NCI-H1048 (cell line): ENCODE measurements at places on chromosomes 3 and 15.

GRCh38 chr3:71857956-71858355 lies 73.0 kb upstream of the PROK2 start:
- no peak for DNase-seq

DNA sequence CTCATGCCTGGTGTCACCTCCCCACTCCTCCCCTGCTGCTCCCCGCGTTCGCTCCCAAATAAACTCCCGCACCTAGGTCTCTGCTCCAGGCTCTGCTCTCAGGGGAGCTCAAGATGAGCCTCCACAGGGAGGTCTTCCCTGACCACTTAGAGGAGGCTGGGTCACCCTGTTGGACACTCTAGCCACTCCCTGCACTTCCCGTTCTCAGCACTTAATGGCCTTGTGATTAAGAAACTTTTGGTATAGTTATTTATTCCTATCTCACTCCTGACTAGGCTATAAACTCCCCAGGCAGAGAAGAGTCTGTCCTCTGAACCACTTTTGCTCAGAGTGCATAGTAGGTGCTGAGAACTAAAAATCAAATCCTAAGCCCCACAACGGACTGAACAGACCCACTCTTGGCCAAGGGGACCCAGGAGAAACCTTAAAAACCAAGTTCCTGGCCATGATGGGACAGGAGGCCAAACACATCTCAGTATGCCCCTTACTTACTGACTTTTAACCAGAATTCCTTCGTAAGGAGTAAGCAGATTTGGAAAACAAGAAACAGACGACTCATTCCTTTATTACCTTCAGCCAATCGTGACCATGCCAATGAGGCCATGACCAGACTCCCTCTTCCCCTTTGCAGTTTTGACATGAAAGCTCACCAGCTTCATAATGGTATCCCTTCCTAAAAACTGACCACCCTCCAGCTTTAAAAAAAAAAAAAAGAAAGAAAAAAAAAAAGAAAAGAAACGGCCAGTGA lies 69.0 kb upstream of the HRH1 start:
- no peak for DNase-seq

DNA sequence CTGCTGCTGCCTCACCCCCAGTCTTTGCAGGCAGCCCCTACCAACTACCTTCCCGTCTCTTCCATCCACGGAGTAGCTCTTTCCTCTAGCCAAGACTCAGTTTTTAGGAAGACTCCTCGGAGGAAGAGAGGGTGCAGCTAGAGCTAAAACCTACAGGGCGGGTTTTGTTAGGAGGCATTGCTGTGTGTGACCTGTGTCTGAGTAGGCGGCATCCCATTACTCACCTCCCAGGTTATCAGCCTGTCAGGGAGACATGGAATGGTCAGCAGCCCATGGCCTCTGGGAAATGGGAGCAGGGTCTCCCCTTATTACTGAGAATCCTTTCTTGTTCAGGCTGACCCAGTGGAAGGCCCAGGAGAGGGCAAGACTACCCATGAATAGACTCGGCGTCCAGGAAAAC lies 43.8 kb upstream of the FGD5 start:
- DNase-seq = no peak

DNA sequence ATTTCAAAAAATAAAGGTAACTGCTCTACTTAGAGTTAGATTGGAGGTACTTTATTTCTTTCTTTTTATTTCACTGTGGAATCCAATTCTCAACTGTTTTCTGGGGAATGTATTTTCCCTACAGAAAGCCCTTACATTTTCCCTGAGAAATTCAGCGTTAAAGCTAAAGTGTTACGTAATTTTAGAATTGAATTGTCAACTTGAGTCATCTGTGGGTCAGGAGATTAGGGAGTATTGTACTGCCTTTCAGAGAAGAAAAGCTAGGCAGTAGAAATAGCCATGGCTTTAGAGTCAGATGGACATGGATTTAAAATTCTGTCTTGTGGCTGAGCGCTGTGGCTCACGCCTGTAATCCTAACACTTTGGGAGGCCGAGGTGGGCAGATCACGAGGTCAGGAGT lies 728.6 kb downstream of the ROBO1 start:
- no peak for DNase-seq

GRCh38 chr3:117695321-117695720 lies 985.7 kb downstream of the TUSC7 start:
- DNase-seq = no peak

DNA sequence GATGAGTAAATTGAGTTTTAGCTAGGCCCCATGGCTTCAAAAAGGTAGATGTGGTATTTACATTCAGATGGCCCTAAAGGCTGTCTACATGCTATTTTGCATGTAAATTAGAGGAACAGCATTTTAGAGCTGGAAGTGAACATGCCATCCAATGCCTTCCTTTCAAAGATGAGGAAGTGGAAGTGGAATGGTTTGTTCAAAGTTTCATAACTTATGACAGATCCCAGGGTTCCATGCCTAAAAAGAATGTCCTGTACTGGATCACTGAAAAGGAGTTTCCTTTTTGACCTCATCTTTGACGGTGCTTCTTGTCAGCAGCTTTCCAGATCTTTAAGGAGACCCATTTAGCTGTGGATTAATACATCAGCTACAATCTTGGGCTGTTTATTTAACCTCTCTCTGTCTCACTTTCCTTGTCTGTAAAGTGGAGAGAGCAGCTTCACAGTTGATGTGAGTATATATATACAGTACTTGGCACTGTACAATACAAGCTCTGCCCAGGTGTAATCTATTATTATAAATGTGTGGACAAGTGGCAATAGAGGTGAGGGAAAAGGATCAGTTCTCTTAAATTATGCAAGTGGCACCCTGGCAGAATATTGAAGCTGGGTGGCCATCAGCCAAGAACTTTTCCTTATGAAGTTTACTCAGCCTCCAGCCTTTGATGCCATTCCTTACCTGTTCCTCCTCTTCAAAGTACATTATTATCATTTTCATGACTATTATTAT lies 68.7 kb upstream of the GOLGA8B start:
- DNase-seq = no peak

- no peak for DNase-seq
These were observed 27.4 kb upstream of the FOXB1 start for GRCh38 chr15:59976480-59977271.

GRCh38 chr3:72830452-72831223 lies 17.6 kb downstream of the SHQ1 start:
- DNase-seq = no peak

DNA sequence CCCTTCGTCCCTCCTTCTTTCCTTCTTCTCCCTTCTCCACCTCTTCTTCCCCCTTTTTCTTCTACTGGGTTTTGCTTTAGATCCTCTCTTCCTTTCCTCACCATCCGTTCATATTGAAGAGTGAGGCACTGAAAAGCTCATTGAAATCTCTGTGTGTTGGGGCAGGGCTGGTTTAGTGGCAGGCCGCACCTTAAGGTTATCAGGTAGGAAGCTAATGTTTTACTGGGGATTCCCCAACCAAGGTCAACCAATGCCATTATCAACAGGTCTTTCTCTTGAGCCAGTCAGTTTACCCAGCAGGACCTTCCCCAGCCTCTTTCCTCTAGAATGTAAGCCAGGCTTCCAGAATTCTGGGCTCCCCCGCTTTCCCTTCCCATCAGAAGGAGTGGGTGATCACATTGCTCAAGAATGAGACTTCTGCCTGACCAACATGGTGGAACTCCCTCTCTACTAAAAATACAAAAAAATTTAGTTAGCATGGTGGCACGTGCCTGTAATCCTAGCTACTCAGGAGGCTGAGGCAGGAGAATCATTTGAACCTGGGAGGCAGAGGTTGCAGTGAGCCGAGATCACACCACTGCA lies 11.5 kb upstream of the VPS8 start:
- no peak for DNase-seq

- DNase-seq = no peak
These were observed at the start of gene EIF4E3 for GRCh38 chr3:71725271-71725991. TSS of gene EIF4E3 (minus strand) at chr3:71725402. CDS start at chr3:71725367, 35 bp downstream.

DNA sequence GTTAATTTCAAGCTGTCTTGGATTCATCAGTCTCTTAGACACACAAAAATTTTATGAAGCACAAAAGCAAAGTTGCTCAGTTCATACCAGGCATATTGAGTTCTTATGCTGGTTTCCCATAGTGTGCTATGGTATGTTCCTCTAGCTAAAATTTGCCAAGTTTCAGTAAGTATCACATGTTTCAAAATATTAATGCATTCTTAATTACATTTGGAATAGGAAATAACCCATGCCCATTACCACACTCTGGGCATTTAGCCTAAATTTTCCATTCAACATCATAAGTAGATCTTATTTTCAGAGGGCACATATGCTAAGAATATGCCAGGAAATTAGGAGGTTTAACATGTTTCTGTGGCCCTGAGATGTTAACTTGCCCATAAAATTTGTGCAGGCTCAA lies 289.9 kb downstream of the SHOX2 start:
- DNase-seq = no peak

GRCh38 chr3:53721187-53722119 lies 124.8 kb downstream of the CHDH start:
- DNase-seq = no peak

DNA sequence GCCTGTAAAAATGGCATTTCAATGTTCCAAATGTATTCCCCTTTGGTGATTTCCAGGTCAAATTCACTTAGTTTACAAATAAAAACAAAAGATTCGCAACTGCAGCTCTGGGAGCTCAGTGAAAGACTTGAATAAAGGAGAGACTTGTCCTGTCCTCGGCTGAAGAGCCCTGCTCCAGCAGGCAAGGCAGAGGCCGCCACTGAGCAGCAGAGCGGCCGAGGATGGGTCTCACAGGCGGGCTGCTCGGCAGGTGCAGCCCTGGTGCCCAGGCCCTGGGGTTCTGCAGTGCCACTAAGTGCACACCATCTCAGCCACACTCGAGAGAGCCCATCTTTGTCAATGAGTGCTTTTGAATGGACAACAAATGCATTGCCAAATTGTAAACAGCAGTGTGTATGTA lies 856.2 kb downstream of the AGBL1 start:
- no peak for DNase-seq

GRCh38 chr3:139310474-139310933 lies 33.3 kb upstream of the MRPS22 start:
- no peak for DNase-seq

DNA sequence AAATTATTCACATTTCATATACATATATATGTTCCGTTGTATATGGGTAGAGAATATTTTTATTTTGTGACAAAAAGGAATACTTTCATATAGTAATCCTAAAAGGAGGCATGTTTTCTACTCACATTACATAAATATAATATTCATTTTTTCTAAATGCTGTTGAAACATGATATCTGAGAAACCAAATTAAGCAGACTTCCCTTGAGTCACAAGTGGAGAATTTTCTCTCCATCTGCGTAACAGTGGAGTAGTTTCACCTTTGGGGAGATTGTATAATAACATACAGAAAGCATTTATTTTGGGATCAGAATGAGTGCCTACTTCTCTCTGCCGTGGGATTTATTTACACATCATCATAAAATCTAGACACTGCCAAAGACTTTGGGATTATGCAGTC lies 849.8 kb downstream of the NSUN3 start:
- DNase-seq = no peak

DNA sequence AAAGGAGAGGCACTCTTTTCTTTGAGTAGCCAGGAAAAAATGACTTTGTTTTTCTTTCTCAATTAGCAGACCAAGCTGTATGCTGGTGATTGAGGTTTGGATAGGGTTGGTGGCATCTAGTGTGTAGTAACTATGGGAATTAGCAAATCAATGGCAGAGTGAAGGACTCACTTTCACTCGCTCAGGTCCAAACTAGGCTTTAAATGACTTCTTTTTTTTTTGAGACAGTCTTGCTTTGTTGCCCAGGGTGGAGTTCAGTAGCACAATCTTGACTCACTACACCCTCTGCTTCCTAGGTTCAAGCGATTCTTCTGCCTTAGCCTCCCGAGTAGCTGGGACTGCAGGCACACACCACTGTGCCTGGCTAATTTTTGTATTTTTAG lies 35.9 kb downstream of the PRKCI start:
- no peak for DNase-seq

GRCh38 chr3:123713211-123713610 lies 128.4 kb upstream of the HACD2 start:
- DNase-seq = no peak

- no peak for DNase-seq
These were observed 121.6 kb upstream of the EIF1B start for GRCh38 chr3:40187945-40188344.

DNA sequence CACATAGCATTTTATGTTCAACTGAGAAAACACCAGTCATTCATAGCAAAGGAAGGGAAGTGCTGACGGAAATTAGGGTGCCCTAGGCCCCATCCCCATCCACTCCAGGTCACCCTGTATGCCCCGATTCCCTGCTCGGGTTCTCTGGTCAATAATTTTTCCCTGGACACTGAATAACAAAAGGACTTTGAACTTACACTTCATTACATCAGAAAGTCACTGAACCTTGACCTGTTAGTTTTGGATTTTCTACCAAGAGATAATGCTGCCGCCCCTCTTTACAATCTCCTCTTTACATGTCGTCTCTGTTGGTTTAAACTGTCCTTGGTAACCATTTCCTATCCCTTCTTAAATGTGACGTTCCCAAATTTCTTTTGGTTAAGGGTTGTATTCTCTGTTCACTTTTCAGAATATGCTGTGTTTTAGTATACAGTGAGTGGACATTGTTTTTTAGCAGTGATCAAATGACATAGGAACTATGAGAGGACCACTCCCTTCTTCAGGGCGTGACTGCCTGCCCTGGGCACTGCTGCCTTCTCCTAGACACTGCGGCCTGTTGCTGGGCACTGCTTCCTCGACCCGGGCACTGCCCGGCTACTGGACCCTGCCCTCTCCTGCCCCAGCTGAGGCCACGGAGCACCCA lies 13.6 kb upstream of the AHSG start:
- no peak for DNase-seq

GRCh38 chr3:184639351-184639750 lies 72.5 kb downstream of the MAGEF1 start:
- no peak for DNase-seq

GRCh38 chr3:154642145-154642544 lies 212.2 kb upstream of the GPR149 start:
- DNase-seq = no peak

DNA sequence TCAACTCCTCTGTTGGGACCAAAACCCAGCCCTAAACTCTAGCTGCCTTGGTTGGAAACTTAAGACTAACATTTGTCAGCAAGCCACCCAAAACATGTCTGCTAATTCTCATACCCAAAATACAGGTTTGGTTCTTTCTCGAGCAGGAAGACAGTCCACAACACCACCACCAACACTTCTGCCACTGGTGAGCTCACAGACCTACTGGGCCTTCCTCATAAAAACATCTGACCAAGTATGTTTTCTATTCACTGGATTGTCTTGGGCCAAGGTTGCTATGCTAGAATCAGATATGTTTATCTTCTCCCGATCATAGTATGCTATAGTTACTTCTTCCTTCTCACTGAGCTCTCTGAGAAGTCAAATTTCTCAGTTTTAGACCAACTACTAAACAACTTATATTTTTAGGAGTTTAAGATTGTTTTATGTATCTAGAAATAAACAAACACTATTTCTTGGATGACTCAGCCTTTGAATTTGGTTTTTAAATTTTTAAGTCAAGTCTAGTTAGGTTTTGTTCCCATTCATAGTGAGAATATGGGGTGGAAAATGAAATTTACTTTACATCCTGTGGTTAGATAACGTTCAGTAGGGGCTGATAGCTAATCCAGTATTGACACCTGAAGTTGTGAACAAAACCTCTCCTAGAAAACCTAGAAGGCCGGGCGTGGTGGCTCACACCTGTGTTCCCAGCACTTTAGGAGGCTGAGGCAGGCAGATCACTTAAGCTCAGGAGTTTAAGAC lies 360.5 kb downstream of the RSL24D1 start:
- DNase-seq = no peak

- no peak for DNase-seq
These were observed 278.8 kb downstream of the GABRG3 start for GRCh38 chr15:27249760-27250109.

GRCh38 chr15:57582090-57582489 lies 9.6 kb upstream of the MYZAP start:
- DNase-seq = no peak

GRCh38 chr15:70147178-70147760 lies 49.6 kb upstream of the TLE3 start:
- DNase-seq = no peak
